ENCODE measurements at places on chromosomes 11 and 22.
A peak's percentile ranks its signal among the peaks of the same experiment; 100 is the strongest.

GRCh38 chr22:50204571-50204970, 3.8 kb downstream of the SELENOO start:
- no peak for DNase-seq

- DNase-seq = no peak
These were observed 244.2 kb downstream of the NTM start for GRCh38 chr11:131614631-131615030.

DNA sequence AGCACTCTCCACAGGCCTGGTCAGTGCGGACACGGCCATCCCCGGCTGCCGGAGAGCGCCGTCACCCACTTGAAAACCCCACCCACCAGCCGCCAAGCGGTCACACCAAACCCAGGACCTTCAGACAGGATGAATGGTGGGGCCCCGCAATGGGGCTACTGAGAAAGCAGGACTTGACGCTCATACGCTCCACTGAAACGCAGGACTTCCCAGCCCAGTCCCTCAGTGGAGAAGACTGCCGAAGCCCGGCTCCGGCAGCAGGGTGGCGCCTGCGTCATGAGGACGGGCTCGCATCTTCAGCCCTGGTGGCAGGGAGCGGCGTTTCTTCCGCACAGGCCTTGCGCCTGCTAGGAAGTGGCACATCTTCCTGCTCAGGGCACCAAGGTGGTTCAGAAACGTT, 15.3 kb upstream of the PHLDA2 start:
- DNase-seq = no peak

DNA sequence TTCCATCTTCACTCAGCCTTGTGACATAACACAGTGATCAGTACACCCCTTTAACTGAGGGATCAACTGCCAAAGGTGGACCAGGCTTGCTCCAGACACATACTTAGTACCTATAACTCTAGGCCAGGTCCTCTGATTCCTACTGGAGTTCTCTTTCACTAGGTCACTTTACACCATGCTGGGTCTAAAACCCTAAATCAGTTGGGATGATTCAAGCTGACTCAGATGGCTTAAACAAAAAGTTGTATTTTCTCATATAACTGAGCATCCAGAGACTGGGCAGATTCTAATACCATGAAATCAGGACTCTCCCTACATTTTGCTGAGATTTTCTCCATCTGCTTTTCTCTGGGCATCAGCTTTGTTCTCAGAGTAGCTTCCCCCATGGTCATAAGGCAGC, 26.0 kb upstream of the FLI1 start:
- no peak for DNase-seq

DNA sequence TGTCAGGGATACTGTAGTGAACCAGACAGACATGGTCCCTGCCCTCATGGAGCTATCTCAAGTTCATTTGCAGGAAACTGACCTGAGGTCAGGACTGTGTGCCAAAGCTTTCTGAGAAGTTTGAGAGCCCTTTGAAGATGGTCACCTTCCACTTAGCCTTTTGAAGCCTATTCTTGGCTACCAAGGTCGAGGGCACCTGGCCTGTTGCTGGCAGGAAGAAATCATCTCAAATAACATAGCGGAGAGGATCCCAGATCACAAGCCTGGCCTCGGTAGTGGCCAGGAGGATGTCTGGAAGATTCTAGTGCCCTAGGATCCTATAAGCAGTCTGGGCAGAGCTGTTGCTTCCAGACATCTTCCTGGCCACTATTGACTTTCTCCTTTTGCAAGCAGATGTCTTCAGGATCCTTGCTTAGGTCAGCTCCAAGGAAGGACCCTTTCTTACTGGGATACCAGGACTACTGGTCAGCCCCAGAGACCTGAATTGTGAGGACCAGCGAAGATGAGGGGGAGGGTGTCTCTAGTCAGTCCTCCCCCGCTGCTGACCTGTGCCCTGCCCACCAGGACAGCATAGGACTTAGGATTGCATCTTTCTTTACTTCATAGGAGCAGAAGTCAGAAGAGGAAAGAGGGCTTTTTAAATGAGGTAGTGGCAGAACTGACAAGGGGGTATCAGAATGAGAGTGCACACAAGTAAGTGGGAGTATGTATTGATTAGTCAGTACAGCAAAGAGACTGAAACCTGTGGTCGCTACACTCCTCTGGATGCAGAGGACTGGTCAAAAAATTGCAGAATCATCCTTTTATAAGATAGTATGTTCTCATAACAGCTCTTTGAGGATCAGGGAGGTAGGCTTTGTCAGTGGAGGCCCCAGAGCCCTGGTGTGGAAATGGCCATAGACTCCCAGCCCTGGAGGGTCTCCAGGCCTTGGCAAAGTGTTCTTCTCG, 94.8 kb downstream of the TEAD1 start:
- DNase-seq = no peak

GRCh38 chr11:116111546-116111945, 607.3 kb upstream of the CADM1 start:
- DNase-seq = no peak

DNA sequence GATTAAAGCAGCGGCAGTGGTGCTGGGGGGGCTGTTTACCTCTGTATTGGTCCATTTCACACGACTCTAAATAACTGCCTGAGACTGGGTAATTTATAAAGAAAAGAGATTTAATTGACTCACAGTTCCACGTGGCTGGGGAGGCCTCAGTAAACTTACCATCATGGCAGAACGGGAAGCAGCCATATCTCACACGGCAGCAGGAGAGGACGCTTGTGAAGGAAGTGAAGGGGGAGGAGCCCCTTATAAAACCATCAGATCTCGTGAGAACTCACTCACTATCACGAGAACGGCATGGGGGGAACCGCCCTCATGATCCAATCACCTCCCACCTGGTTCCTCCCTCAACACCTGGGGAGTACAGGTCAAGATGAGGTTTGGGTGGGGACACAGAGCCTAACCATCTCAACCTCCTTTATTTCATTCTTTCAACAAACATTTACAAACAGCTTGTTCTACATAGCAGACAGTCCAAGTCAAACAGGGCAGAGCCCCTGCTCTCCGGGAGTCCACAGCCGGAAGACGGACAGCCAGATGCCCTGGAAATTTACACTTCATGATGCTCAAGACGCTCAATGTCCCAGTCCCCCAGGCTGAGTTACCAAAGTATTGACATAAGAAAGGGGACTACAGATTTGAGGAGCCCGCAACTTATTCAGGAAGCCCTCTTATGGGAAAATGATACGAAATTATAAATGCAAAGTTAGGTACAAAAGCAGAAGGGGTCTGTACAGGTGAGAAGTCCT, 26.3 kb upstream of the HMGXB4 start:
- DNase-seq = no peak

DNA sequence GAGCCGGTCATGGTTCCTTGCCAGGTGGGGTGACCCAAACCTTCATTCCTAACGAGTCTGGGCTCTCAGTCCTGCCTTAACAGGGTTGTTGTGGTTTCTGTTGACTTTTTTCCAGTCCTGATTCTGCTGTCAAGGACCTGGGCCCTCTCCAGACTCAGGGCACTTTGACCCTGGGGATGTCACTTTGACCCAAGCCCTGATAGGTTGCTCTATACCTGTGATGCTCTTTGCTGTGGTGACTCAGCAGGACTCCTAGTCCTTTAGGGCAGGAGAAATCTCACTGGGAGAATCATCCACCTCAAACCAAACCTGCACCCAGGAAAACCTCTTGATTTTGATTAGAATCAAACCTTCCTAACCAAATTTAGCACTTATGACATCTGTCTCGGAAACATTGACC, 20.5 kb upstream of the MPPED1 start:
- DNase-seq = no peak

GRCh38 chr11:14619603-14620531, 23.7 kb upstream of the PDE3B start:
- peak; percentile 11 for DNase-seq

- peak; percentile 80 for DNase-seq
These were observed 42.2 kb downstream of the POLD3 start for GRCh38 chr11:74634537-74634936.

GRCh38 chr11:82858556-82859091, 41.6 kb downstream of the PRCP start:
- peak; percentile 73 for DNase-seq

DNA sequence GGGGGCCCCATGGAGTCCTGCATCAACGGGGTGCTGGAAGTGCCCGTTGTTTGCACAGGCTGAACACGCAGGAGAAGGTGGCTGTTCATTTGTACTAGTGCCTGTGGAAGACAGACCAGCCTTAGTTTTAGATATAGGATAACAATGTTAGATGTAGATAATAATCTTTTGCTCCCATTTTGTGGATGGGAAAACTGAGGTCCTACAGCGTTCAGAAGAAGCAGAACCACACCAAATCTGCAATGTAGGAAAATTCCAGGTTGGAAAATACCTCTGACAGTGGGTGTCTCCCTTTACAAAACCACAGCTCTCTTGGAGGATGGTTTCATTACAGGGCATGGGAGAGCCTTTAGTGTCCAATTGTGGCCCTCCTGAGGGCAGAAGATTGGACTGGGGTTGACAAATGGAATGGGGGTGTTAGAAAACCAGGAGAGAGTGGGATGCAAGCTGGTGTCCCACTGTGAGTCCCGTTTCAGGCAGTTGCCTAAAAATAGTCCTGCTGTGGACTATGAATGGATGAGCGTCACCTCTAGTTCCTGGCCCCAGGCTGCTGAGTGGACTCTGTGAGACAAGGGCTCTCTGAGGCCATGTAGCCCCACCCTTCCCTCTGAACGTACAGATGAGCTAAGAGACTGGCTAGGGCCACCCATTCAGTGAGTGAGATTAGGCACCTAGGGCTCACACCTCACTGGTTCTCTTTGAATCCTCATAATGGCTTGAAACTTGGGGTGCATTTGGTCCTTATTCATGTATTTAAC, 508.8 kb downstream of the MN1 start:
- no peak for DNase-seq

DNA sequence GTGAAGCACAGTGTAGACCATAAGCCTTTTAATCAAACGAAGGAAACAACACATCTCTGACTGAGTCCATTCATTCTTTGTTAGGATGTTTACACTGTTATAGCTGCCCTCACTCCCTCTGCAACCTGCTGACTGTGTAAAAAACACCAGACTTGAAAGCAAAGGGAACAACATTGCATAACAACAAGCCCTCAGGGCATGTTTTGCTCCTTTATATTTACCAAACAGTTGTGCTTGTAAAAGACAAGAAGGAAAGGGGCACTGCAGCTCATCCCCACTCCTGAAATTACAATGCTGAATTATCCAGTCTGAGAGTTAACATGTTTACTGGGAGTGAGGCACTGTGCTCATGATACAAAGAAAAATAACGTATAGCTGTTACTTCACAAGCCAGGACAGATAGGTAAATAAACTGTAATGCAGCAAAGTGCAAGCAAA, 46.4 kb downstream of the RAB30 start:
- peak; percentile 55 for DNase-seq

DNA sequence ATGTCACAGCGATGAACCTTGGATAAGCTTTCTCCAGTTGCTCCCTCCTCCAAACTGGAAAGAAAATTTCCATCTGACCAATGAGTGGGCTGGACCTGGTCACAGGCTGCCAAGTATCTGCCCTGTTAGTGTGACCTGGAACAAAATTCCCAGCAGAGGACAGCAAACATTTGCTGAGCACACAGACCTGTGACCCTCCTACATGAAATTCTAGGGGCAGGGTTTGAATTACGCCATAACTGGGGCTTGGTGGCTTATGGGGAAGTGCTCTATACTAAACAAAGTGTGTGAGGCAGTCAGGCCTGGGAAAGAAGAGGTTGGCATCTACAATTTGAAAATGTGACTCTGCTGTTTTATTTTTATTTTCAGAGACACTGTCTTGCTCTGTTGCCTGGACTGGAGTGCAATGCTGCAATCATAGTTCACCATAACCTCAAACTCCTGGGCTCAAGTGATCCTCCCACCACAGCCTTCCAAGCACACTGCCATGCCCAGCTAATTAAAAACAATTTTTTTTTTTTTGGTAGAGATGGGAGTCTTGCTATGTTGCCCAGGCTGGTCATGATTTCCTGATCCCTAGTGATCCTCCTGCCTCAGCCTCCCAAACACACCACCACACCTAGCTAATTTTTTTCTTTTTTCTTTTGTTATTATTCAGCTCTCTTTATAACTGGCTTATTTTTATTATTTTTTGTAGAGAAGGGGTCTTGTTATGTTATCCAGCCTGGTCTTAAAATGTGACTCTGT, 13.6 kb upstream of the XBP1 start:
- DNase-seq = no peak

GRCh38 chr11:11528986-11529385, 92.8 kb downstream of the GALNT18 start:
- DNase-seq = no peak

- peak; percentile 63 for DNase-seq
These were observed 42.2 kb upstream of the INCENP start for GRCh38 chr11:62081378-62082291.

DNA sequence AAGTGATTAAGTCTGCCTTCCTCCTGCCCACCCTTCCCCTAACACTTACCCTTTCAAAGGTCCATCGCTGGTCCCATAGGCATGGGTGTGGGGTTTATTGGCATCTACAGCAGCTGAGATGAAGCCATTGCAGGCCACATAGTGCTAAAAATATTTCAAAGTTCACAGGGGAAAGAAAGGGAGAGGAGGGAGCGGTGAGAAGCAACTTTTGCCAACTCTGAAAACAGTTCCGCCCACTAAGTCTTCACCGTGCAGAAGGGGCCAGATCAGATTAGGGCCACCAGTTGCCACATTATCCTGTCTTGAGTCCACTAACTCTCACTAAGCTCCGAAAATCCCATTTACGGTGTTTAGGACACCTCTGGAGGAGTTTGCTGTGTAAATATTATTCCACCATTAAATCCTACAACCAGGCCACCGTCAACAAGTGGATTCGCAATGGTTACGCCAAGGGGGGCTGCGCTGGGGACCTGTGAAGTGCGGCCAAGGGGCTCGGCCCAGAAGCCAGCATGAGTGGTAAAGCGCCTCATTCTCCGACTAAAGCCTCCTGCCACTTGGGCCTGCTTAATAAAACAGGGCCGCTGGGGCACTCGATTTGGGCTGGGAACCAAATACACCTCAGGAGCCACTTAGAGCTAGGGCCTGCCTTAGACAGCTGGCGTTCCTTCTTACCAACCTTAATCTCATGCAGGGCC, 534.9 kb downstream of the MIAT start:
- DNase-seq = no peak

DNA sequence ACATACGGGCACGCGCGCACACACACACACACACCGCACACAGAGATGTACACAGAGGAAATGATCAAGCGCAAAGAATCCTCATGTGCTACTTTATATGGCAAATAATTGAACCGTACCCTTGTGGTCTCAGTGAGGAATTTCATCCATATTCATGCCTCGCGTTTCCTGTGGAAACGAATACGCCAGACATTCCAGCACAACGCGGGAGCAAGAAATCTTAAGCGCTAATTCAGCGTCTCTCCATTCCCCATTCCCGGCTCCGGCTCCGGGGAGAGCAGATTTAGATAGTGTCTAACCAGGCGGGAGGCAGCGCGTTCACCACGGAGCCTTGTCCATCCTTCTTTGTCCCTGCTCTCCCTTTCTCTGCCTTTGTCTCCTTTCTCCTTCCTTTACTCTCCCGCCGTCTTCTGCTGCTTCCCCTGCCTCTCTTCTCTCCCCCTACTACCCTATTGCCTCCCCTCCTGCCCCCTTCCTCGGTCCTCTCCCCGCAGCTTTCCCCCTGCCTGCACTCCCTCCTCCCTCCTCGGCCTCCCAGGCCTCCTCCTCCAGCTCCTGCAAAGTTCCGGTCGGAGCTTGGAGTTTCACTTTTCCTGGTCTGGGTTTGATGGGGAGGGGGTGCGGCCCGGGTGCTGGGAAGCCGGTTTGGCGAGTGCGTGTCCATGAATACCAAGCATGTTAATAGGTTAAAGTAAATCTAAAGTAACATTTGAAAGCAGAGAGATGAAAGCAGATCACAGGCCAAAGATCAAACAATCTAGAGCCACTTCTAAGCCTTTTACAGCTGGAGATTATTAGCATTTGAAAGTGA, 579.3 kb downstream of the BUD13 start:
- peak; percentile 30 for DNase-seq

Measured in iris pigment epithelial cell (primary cell).